NCI-H1417 (cell line): ENCODE measurements at places on chromosomes 7 and 10.

DNA sequence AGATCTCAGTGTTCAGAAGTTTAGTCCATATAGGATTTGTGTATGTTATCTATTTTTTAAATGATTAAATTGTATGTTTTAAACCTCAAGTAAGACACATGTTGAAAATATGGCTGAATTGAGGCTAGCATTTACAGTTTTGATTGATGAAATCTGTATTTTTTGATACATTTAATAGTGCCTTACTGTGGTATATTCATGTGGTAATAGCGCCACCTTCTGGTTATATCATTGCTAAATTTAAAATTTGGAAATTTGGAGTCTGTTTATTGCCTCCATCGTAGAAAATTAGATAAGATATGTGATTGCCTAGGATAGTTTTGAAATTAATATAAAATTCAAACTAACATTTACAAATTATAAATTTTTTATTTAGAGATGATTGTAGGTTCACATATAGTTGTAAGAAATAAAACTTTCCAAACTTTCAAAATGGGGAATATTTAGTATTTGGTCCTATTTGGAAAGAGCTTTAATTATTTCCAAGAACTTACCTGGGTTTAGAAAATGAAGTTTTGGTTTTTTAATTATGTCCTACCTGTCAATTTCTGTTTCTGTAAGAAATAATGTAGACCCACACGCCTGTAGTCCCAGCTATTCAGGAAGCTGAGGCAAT lies 19.1 kb upstream of the ARMS2 start:
- DNase-seq: peak; percentile 57

DNA sequence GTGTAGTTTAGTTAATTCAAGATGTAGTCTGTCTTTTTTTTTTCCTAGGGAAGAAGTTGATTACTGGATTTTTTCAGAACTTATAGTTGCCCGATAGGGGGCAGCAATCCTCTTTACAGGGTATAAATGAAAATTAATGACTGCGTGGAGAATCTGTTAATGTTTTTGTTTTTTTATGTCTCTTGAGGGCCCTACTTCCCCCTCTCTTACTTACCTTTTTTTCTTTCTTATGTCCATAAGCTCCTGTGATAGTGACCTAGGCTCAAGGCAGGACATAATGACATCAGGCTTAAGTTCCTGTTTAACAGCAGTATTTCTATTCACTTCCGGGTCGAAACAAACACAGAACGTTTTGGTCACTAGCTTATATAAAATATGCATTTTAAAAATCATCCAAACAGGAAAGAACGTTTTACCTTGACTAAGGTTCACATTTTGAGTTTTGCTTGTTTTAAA lies 18.8 kb downstream of the CDC123 start:
- DNase-seq: peak; percentile 1

DNA sequence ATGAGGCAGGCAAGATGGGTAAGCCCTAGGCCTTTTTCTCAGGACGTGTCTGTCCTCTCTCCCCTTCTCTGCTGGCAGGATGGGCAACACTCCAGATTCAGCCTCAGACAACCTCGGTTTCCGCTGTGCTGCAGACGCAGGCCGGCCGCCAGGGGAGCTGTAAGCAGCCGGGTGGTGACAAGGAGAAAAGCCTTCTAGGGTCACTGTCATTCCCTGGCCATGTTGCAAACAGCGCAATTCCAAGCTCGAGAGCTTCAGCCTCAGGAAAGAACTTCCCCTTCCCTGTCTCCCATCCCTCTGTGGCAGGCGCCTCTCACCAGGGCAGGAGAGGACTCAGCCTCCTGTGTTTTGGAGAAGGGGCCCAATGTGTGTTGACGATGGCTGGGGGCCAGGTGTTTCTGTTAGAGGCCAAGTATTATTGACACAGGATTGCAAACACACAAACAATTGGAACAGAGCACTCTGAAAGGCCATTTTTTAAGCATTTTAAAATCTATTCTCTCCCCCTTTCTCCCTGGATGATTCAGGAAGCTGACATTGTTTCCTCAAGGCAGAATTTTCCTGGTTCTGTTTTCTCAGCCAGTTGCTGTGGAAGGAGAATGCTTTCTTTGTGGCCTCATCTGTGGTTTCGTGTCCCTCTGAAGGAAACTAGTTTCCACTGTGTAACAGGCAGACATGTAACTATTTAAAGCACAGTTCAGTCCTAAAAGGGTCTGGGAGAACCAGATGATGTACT lies 13.1 kb downstream of the PHKG1 start:
- DNase-seq: peak; percentile 50

GRCh38 chr10:29063806-29064644 lies 224.8 kb upstream of the LYZL1 start:
- no peak for DNase-seq

- no peak for DNase-seq
These were observed 72.0 kb downstream of the SRPK2 start for GRCh38 chr7:105316578-105317344.

DNA sequence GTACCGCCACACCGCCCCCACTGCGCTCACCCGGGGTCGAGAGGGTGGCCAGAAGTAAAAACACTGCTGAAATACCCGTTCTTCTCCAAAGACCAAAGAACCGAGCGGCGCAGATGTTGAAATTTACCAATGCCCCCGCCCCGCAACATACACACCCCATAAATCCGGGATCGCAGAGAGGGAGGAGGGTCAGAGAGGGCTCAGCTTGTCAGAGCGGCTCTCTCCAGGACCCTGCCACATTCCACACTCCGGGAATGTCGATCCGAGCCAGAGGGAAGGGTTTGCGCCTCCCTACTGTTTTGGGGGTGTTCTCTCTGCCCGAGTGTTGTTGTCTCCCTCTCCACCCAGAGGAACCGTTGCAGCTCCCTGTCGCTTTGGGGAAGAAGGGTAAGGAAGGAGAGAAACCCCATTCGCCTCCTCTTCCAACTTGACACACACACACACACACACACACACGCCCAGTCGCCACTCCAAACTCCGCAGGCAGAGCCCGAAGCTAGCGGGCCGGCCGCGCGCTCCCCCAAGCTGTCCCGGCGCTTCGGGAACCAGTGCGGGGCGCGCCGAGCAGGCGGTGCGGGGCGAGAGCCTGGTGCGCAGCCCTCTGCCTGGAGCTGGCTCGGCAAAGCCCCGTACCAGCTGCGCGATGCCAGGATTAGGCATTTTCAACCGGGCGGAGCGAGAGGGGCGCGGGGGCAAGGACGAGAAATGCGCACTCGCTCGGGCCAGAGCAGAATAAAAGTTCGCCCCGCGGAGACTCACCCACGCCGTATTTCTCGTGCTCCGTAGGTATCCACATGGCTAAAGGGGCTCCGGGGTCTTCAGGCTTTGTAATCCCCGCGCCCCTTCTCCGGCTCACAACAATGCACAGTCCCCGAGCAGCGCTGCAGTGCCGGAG lies 609 bp downstream of the DOCK4 start:
- peak; percentile 89 for DNase-seq
